ENCODE measurements at places on chromosomes 2 and 18.

GRCh38 chr2:17589406-17590035, 49.0 kb downstream of the VSNL1 start:
- no peak for DNase-seq

DNA sequence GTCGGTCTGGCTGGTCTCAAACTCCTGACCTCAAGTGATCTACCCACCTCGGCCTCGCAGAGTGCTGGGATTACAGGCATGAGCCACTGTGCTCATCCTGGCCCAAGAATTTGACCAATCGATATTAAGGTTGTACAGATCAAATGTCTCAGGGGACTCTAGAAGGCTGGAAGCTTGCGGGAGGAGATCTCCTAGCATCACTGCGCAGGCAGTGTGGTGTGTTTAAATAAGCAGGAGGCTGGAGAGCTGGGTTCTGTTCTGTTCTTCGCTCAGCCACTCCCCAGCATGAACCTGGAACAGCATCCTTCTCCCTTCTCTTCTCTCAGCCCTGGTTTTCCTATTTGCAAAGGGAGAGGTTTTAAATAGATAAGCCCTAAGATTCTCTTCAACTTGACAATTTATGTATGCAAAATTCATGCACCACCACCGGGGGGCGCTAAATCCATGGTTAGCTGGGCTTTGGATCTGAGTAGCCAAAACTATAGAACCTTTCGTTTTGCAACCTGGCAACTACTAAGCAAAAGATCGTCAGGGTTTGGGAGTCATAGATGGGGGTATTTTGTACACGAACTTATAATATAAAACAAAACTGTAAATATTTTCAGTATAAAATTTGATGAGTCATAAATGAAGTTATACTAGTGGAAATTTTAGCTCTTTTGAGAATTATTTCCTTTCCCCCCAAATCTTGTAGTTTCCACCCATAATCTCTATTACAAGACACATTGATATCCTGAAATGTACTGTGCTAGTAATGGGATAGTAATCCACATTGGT, 60.6 kb downstream of the SLC16A14 start:
- DNase-seq = peak; percentile 47

- DNase-seq = no peak
Observed at GRCh38 chr2:73971722-73972121, 13.0 kb upstream of the TET3 start.

- no peak for DNase-seq
Observed at GRCh38 chr18:45007531-45007930, 326.8 kb downstream of the SETBP1 start.

DNA sequence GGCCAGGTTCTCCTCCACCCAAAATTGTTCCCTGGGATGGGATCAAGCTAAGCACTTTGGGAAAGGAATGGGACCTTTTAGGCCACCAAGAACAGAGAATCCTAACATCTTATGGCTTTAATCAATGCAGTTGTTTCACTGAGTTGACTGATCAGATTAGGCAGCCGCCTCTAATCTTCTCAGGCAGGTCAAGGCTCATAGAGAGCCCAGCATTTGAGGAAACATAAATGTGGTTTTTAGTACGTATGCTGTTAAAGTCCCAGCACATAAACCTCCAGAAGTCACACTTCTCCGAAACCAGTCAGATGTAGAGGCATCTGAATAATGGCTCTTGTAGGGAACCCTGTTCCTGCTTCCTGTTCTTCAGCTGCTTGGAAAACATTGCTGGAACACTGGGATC, 99.5 kb upstream of the RMDN2 start:
- no peak for DNase-seq

DNA sequence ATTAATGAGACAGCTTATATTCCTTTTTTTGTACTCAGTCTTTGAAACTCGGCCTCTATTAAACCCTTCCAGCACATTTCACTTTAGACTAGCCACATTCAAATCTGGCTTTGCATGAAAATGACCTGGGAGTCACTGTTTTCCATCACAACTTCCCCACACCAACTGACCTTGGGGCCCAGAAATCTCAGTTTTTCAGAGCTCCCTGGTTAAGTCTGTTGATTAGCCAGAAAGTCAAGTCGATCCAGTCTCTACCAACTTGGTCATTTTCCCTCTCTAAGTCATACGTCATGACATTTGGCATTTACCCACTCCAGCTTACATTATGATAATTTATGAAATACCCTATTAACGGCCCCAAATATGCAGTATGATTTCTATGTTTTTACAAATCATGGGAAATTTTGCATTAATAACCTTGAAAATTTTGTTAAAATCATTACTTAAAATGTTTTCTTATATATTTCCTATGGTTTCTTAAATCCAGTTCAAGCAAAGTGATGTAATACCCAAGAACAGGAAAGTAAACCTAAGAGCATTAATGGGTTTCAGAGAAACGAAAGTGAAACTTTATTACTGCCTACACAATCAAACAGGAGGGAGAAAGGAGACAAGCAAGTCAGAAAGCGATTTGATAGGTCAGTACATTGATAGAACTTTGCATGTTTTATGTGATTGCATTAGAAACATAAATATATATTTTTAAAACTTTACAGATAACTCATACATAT, 77.1 kb downstream of the SPATS2L start:
- DNase-seq = no peak

DNA sequence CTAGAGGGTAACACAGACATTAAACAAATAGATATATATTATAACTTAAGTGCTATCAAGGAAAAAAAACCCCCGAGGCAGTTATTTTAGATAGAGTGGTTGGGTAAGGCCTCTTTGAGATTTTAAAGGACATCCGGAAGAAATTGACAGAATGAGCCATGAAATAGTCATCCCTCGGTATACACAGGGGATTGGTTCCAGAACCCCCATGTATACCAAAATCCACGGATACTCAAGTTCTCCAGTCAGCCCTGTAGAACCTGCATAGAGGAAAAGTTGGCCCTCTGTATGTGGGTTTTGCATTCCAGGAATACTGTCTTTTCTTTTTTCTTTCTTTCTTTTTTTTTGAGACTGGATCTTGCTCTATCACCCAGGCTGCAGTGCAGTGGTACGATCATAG, 2.0 kb downstream of the DHX57 start:
- DNase-seq = no peak

GRCh38 chr2:144052083-144052482, 467.8 kb downstream of the ZEB2 start:
- DNase-seq = no peak

GRCh38 chr18:77063260-77063659, 69.3 kb downstream of the MBP start:
- DNase-seq = no peak

DNA sequence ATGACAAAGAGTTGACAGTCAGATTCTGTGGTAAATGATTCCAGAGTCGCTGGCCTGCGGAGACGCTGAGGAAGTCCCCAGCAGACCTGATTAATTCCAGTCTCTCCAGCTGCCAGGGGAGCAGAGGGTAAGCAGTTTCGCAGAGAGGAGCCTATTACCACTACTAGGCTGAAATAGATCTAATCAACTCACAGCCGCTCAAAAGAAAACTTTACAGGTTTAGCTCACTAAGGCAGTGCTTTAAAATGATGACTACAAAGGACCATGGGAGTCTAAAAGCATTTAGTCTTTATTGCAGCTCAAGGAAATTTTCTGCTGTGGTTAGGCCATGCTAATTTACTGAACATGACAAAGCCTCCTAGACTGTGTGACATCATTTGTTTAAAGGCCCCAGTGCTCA, 445.6 kb upstream of the POU3F3 start:
- no peak for DNase-seq

DNA sequence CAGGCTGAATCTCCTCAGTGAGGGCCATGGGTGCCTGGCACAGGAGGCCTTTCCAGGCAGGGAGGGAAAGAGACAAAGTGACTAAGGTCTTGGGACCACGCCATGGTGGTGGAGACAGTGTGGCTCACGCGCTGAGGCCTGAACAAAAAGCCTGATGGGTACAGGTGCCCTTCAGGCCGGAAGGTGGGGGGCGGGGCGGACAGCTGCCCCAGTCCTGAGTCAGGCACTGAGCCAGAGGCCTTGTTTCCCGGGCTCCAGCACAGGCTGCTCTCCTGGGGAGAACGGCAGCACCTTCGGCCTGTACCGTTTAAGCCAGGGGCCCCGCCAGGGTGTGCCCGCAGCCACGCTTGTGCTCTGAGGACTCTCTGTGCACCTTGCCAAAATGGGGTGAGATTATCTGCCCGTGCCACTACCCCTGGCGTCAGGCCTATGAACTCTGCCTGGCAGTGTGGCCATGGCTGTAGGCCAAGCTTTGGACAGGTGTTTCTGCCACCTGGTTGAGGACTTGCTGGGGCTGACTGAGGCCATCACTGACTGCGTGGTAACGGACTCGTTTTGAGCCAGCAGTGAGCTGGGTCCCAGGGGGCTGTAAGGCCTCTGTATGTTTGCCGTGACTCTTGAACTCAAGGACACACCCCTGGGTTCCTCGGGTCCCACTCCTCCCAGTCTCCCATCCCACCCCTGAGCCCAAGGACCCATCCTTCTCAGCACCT, 31.7 kb upstream of the DNMT3A start:
- DNase-seq = no peak
